ENCODE measurements at places on chromosomes 12 and 14.

GRCh38 chr14:36672095-36672494 is 10.4 kb downstream of the PAX9 start:
- DNase-seq = no peak

DNA sequence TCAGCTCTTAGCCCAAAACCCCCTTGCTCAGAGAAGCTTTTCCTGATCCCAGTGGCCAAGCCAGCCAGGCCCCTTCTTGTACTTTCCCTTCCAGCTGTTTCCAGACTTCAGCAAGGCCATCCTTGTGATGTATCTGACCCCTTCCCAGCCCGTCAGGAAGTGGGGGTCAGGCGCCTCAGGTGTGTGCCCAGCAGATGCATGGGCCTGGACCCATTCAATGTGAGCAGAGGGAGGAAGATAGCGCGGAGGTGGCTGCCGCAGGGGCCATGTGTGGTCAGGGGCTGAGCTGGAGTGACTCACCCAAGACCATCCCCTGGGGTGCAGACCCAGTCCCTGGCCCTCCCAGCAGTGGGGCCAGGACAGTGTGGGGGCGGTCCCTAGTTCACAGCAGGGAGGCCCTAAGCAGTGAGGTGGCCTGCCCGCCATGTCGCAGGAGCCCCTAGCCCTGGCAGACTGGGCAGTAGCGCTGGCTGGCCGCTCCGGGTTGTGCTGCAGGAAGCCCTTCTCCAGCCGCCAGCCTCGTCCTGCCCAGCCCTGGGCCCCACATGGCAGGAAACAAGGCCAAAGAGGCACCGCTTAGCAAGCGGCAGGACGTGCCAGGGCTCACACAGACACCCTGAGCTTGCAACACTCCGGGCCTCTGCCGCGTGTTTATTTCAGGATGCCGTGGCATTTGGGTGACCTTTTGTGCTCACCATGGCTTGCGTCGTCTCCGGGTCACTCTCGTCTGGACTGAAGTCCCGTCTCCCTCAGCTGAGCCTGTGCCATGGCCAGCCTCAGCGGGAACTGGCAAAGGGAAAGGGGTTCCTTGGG is 12.0 kb downstream of the ADSS1 start:
- DNase-seq = no peak

DNA sequence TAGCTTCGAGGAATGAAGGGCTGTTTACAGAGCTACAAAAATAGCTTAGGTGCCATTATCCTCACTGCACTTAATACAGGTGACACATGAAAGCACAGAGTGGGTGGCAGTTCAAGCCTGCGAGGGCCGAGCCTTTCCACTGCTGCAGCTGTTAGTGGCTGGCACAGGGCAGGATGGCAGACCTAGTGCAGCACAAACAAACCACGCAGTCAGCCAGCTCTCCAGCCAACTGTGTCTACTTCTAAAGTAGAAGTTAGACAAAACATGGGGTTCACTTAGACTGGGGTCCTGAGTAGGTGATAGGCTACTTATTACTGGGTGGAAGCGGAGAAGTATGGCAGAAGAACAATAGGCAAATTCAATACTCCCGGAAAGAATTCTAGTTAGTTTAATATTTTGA is 95.4 kb downstream of the DUSP16 start:
- DNase-seq = no peak

DNA sequence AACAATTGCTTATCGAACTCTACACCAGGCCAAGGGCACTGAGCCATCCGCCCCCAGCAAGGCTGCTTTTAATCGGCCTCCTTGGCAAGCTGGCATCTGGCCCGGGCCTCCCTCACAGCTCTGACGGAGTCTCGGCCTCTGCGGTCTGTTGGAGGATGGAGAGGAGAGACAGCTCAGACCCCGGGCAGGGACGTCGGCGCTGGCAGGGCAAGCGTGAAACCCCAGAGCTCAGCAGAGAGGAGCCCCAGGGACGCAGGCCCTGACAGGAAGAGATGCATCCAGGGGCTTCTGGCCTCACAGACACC is 17.5 kb downstream of the CAMKK2 start:
- DNase-seq = peak; percentile 71

DNA sequence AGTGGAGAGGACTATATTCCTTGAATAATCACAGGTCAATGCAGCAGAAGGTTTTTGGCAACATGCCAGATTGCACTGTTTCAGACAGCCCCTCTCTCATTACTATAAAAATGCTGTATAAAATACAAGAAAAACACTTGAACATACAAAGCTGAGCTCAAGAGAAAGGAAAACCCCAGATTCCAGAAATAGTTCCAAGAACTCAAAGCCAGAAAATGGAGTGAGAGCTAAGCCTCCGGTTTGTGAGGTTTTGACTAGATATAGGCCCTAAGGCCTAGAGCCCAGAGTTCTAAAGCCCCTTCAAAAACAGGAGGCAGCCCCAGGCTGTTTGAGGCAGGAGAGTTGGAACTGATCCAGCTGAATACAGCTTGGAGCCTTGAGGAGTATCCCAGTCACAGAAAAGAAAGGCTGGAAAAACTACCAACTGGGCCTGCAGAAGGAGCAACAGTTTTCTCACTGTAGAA is 29.4 kb upstream of the ACTN1 start:
- peak; percentile 70 for DNase-seq

DNA sequence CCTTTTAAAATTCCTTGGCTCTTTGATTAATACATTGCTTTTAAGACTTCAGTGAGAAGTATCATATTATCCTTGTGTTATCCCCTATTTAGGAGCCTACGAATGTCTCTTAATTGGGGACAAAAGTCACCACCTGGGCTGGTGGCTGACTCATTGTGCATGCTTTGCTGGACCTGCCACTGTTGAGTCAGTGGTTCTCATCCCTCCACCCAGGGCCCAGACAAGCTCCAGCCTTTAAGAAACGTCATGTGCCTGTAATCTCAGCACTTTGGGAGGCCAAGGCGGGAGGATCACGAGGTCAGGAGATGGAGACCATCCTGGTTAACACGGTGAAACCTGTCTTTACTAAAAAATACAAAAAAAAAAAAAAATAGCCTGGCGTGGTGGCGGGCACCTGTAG is 57.9 kb downstream of the OTX2 start:
- no peak for DNase-seq

GRCh38 chr12:28180786-28181185 is 9.5 kb upstream of the CCDC91 start:
- DNase-seq = no peak

GRCh38 chr14:44170101-44170500 is 337.0 kb downstream of the FSCB start:
- DNase-seq = no peak

GRCh38 chr14:60301685-60302084 is 52.7 kb downstream of the PPM1A start:
- no peak for DNase-seq

- DNase-seq = no peak
Observed at GRCh38 chr12:20367583-20368113, 689 bp upstream of the PDE3A start.

DNA sequence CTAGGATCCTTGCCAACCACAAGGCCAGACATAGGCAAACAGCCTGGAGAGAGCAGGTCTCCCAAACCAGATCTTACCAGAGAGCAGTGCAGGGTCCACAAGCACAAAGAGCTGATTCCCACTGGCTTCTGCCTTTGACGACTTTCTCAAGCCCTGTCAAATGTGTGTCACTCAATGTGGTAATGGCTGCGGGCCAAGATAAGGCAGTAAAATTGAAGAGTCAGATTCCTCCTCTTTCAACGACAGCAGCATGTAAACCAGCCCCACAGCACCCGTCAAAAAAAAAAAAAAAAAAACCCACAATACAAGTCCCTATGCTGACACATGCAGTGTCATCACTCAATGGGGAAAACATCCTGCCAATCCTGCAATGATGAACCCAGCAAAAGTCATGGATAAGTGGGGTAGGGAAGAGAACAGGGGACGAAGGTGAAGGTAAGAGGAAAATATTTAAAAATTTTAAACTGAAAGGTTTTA is at the start of gene STON2:
Gene STON2 (minus strand): TSS at position 123 of the 477 bp plus-strand sequence. CDS start 1,942 bp downstream, outside the sequence.
- DNase-seq = peak; percentile 72

DNA sequence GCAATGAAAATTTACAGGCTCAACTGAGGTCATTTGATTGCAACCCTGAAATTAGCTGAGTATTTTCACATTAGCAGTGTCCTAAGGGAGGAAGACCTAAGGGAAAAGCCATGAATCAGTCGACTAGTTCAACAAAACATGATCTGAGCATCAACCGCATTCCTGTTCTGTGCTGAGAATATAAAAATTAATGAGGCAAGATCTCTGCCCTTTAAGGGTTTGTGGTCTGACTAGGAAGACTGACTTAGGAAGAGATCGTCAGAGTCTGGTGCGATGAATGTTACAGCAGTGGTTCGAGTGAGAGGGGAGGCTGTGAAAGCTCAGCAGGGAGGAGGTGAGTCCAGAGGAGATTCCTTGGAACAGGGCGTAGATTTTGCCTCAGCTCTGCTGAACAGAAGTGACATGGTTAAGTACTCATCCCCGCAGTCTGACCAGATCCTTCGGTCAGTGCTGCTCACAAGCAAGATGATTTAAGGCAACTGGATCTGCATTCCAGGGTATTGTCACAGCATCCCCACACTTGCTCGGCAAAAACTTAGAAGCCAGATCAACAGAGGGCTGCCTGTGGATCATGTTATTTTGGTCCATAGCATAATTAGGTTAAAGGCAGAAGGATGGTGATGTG is 49.6 kb downstream of the BMAL2 start:
- no peak for DNase-seq

DNA sequence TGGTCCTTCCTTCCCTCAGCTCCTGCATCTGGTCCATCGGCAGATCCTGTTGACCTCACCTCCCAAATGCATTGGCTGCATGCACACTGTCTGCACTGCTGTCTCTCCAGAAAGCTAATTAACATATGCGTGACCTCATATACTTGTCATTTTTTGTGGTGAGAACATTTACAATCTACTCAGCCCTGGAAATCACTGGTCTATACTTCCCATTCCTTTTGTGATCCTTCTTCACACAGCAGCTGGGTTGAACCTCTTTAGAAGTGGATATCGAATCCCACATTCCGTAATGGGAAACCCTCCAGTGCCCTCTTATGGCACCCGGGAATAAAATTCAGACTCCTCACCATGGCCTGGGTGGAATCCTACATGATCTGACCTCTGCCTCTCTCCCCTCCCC is 45.0 kb downstream of the SMOC1 start:
- DNase-seq = no peak

- peak; percentile 39 for DNase-seq
Observed at GRCh38 chr12:21989819-21990412, 48.7 kb upstream of the ABCC9 start.

DNA sequence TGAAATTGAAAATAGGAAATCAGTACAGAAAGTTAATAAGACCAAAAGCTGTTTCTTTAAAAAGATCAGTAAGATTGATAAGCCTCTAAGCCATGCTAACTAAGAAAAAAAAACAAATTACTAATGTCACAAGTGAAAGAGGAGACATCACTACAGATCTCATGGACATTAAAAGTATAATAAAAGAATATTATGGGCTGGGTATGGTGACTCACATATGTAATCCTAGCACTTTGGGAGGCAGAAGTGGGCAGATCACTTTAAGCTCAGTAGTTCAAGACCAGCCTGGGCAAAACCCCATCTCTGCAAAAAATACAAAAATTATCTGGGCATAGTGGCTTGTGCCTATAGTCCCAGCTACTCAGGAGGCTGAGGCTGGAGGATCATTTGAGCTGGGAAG is 30.5 kb downstream of the B4GALNT3 start:
- DNase-seq = no peak

DNA sequence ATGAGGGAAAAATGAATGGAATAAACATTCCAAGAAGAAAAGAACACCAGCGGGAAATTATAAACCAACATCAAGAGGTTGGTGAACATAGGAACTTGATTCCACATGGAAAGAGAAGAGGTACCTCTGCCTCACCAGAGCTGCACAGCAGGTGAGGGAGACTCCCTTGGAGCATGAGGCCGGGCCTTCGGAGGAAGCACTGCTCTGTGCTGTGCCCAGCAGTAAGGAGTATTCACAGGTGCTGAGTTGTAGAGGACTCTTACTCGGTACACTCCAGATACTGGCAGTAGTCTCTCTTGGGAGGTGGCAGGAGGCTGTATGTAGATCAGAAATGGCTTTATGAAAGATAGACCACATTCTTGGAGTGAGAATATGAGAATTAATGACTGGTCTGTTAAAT is 76.0 kb downstream of the NPAS3 start:
- no peak for DNase-seq

GRCh38 chr14:39733741-39734140 is 301.5 kb upstream of the FBXO33 start:
- no peak for DNase-seq

DNA sequence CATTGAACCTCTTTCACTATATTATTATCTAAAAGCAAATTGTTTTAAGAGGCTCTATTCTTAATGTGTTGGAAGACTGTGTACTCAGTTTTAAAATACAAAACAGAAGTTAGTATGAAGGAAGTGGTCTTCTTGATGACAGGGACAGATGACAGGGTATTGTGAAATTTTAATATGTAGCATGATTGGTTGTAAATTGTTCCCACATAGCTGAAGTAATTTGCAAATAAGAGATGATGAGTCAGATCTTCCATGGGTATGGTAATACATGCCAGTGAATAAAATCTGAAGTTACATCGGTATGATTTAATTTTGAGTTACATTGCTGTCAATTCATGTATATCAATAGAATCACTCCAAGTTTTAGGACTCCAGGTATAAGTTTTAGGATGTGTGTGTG is 454.8 kb downstream of the AEBP2 start:
- DNase-seq = no peak

DNA sequence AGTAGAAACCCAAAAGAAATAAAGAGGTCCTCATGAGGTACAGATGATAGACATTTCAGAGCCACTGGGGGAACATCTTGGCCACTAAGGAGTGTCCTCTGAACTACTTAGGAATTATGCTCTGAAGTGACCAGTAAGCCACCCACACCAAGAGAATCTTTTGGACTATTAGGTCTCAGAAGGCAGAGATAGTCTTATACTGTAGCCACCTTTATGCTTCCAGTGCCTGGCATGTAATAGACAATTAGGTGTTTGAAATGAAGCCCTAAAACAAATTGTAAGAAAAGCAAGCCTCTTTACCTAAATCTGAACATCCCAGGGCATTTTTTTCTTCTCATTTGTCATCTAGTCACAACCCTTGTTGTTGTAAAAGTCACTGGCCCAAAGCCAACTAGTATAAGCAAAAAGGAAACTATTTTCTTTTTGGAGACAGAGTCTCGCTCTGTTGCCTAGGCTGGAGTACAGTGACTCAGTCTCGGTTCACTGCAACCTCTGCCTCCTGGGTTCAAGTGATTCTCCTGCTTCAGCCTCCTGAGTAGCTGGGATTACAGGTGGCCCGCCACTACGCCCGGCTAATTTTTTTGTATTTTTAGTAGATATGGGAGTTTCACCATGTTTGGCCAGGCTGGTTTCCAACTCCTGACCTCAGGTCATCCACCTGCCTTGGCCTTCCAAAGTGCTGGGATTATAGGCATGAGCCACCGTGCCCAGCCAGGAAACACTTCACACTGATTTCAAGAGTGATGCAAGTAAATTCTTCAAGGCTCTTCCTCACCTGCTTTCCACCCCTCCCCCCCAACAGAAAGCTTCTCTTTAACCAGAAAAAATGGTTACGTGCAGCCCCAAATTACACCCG is 11.1 kb downstream of the PLEKHA5 start:
- DNase-seq = no peak

GRCh38 chr12:72178871-72179270 is 93.3 kb upstream of the TRHDE start:
- no peak for DNase-seq

GRCh38 chr12:1837541-1838204 is 17.3 kb downstream of the LRTM2 start:
- no peak for DNase-seq
